ENCODE measurements at places on chromosomes 5 and 9.

GRCh38 chr5:142508591-142508990, 177.3 kb downstream of the FGF1 start:
- DNase-seq: no peak

GRCh38 chr5:90612919-90613318, 54.3 kb downstream of the ADGRV1 start:
- DNase-seq: no peak

- DNase-seq: no peak
Measured at GRCh38 chr9:134404376-134405358, 78.4 kb downstream of the RXRA start.

- no peak for DNase-seq
Measured at GRCh38 chr9:128459011-128459410, 3.2 kb downstream of the ODF2 start.

GRCh38 chr5:57420801-57421200, 61.8 kb downstream of the ACTBL2 start:
- peak; percentile 40 for DNase-seq

DNA sequence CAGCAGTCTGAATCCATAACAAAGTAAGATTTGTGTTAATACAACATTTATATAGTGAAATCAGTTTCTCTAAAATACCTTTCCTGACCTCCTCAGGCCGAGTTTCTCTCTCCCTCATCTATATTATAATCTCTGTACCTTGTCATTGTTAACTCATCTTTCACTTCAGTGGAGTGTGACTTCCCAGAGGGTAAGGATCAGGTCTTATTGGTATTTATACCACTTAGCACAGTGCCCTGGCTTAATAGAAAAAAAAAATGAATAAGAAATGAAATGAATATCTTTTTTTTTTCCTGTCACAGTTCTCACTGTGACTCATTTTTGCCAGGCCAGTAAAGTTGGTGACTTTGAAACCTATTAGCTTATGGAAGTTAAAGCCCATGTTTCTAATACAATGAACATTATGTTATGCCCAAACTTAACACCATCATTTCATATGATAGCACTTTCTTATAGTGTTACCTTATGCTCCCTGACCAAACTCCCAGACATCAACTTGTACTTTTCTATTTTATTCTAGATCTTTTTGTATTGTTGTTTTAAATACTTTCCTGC, 90.1 kb downstream of the NR3C1 start:
- no peak for DNase-seq

DNA sequence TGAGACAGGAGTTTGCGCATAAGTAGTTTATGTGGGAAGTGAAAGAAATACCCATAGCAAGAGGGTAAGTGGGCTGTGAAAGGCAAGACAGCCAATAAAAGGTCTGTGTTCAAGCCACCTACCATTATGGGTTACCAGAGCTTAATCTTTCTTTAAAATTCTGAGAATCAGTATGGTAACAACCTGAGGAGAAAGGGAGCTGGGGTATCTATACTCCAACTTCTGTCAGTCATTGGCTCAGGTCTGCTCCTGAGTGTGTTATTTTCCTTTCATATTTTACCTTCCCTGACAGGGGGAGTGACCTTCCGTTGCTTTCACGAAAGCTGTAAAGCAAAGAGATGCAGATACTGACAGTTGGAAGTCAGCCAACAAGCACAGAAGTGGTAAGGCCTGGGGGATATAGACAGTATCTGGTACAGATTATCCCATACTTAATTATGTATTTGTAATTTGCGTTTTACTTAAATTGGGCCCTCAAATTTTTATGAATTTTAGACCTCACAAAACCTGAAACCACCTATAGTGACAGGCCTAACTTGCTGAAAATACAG, 233.4 kb downstream of the RAB3C start:
- DNase-seq: no peak

DNA sequence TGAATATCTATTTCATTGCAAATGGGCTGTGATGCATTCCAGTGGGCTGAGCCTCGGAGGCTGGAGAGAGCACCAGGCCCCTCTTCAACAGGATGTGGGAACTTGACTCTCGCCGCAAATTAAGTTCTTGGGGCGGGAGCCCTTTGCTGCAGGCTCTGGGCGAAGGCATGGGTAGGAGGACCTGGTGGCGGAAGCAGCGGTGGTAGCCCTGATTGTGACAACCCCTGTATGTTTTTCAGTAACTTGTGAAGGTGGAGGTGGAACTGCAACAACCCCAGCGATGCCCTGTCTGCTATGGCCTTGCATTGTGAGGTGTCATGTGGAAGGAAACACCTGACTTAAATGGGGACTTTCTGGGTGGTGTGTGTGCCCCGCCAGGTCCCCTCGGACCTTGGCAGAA, 9.4 kb downstream of the FYB1 start:
- no peak for DNase-seq

DNA sequence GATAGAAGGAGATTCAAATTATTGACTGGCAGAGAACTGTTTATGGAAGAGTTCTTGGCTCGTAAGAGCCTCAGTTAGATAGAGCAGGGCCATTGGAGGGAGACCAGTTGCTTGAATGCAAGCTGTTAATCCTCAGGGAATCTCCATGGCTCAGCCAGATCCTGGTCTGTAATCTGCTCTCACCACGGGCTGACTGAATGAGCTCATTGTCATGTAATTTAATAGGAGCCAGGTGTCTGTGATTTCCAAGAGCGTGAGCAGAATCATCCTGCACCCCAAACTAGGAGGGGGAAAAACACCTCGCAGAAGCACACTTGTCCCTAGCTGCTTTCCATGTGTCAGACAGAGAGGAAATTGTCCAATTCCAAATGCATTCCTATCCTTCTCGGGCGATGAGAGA, 19.1 kb upstream of the KCNMB1 start:
- no peak for DNase-seq

All from fibroblast of skin of right quadriceps (primary cell).